ENCODE measurements at places on chromosomes 6 and 20.

GRCh38 chr6:73722318-73723060 is 26.5 kb downstream of the CD109 start:
- no peaks in the 10 kb centered on the region for H3K27me3 ChIP-seq
- DNase-seq, result no peak
- H3K36me3 ChIP-seq, result no peaks in the 10 kb centered on the region
- H3K27ac ChIP-seq, result no peak overlapping the region
- peaks cover 4% of the 10 kb centered on the region for H3K4me1 ChIP-seq

DNA sequence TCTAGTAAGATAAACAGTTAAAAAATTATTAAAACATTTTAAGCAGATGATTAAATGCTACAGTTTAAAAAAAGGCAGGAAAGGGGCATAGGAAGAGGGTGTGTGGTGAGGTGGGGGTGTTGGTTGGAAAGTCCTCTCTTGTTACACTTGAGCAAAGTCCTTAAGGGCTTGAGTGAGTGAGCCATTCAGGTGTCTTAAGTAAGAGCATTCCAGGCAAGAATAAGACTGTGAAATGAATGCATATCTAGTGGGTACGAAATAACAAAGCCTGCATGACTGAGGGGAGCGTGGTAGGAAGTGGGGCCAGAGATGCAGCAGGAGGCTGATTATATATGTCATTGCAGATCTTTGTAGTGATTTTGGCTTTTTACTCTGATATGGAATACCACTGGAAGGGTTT is 5.1 kb downstream of the CDKAL1 start:
- peaks cover 56% of the 10 kb centered on the region for H3K4me1 ChIP-seq
- no peak overlapping the region for H3K4me3 ChIP-seq
- no peaks in the 10 kb centered on the region for H3K27me3 ChIP-seq
- H3K36me3 ChIP-seq, result peaks cover 13% of the 10 kb centered on the region

GRCh38 chr6:72999995-73000394 is 225.3 kb downstream of the KHDC1L start:
- H3K27ac ChIP-seq, result no peak overlapping the region
- no peaks in the 10 kb centered on the region for H3K27me3 ChIP-seq
- peaks cover 9% of the 10 kb centered on the region for H3K36me3 ChIP-seq
- no peak overlapping the region for H3K4me3 ChIP-seq

GRCh38 chr6:63883597-63883996 is 248.0 kb downstream of the PHF3 start:
- DNase-seq, result no peak
- no peaks in the 10 kb centered on the region for H3K27me3 ChIP-seq
- H3K4me3 ChIP-seq, result no peak overlapping the region

DNA sequence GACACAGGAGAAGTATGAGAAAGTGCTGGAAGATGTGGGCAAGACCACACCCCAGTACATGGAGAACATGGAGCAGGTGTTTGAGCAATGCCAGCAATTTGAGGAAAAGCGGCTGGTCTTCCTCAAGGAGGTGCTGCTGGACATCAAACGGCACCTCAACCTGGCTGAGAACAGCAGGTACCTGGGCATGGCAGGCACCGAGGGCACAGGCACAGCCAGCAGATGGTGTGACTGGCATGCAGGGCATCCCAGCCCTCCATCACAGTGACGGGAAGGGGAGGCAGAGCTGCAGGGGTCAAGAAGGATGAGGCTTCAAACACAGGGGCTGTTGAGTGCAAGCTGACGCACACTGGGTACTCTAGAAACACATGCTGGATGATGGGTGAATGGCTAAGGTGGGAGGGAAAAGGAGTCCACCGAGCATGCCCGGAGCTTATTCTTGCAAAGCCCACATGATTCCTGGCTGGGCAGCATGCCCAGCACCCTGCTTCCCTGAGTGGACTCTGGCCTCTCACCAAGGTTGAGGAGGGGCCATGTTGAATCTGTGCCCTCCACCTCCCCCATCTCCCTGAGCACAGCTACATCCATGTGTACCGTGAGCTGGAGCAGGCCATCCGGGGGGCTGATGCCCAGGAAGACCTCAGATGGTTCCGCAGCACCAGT is 26.3 kb downstream of the SPDEF start:
- H3K4me3 ChIP-seq, result no peak overlapping the region
- no peaks in the 10 kb centered on the region for H3K27me3 ChIP-seq
- H3K36me3 ChIP-seq, result no peaks in the 10 kb centered on the region
- H3K4me1 ChIP-seq, result no peaks in the 10 kb centered on the region

Measured in naive thymus-derived CD8-positive, alpha-beta T cell (primary cell).